ENCODE measurements at places on chromosomes 3 and 15. TPM values are rescaled to one million over a fixed set of nuclear protein-coding genes. Genes with fewer than 3 reads are reported as not detected.

THAP10 gene
- 5.4 TPM for polyA plus RNA-seq

CAMKV gene
- polyA plus RNA-seq, result 0.51 TPM

RARRES1 gene
- polyA plus RNA-seq, result 8.5 TPM

LTF gene
- not detected for polyA plus RNA-seq

FAIM gene
- 20.8 TPM for polyA plus RNA-seq

DNA sequence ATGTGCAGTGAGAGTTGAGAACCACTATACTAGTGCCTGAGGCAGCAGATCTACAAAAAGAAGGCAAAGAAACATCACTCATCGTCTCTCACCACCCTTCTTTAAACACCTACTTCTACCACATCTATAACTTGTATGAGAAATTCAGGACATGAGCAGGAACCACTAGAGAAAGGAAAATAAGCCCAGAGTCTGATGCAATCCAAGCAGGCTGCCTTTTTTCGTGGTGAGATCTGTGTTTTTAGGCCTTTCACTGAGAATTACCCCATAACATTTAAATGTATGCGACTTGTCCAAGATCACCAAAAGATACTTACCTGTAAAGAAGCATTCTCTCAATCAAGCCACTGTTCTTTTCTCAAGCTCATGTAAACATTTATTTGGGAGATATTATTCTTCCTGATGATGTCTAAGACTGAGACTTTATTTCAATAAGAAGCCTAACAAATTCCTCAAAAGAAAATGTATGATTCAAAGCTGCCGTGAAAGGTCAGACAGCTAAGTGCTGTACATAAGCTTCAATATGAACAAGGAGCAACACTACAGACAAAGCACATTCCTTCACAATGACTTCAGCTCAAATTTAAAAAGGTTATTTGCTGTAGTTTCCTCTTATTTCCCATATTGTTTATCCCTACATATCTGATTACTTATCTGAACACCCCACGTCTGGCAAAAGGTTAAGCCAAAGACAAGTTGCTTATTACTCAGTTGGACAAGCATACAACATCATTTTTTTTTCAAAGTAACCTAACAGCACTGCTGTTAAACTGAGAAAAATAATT, 16.5 kb downstream of the SPICE1 start:
- peak; percentile 62 for DNase-seq

DNA sequence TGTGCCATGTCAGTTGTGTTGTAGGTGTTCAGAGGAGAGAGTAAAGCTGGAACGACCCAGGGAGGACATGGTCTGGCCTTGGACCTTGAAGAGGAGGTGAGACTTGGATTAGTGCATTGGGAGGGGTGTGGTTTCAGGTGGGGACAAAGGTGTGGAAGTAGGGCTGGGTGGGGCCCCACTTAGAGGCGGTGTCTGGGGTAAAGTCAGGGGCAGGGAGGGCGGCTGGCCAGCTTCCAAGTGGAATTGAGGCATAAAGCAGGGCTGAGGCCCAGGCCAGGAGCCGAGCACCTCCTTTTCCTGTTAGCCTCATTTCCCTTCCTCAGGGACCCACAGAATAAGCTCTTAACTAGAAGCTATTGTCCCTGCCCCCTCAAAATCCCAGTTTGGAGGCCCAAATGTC, 36.2 kb upstream of the FLNB start:
- no peak for DNase-seq

- DNase-seq, result no peak
Measured at GRCh38 chr15:68787609-68788263, 33.0 kb downstream of the ANP32A start.

DNA sequence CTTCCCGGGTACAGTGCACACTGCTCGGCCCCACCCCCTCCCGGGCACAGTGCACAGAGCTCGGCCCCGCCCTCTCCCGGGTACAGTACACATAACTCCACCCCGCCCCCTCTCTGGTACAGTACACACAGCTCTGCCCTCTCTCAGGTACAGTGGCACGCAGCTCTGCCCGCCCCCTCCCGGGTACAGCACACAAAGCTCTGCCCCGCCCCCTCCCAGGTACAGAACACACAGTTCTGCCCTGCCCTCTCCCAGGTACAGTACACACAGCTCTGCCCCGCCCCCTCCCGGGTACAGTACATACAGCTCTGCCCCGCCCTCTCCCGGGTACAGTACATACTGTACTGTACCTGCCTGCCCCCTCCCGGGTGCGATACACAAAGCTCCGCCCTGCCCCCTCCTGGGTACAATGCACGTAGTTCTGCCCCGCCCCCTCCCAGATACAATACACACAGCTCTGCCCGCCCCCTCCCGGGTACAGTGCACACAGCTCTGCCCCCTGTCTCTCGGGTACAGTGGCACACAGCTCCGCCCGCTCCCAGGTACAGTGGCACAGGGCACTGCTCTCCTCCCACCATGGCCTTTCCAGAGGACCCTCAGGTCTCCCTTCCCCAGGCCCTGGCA, 16.4 kb upstream of the PRR20G start:
- peak; percentile 35 for DNase-seq

GRCh38 chr3:172444821-172445220, 3.4 kb downstream of the GHSR start:
- no peak for DNase-seq

GRCh38 chr3:12280357-12280806, 8.5 kb upstream of the PPARG start:
- no peak for DNase-seq

DNA sequence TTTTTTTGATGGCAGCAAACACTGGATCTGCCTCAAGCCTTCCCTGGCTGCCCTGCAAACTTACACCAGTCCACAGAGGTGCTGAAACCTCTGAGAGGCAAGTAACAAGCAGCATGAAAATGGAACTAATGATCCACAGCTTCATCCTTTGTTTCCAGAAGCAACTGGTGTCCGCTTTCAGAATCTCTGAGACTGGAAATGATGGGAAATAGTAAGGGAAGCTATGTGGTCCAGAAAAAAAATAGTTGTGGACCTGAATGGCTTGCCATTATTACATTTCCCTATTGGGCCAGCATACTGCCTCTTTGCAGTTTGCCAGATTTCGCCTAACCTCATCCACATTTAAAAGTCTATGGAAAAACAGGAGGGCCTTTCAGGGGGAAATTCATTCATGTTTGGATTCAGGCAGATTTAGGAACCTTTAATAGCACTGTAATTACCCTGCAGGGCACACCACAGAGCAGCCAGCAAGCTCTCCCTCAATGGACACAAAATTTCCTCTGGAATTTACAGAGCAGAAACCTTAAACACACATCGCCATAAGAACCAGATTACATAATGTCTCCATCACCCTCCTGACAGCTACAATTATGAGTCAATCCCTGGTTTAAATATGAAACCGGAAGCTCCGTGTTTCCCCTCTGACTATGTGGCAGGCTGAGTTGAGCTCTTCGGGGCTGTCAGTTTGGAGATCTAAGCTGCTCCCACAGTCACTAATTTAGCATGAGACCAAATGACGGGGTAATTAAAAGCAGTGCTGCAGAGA, 134.4 kb downstream of the TMCO5A start:
- DNase-seq, result peak; percentile 17

GRCh38 chr3:73766599-73767381, 142.0 kb upstream of the PDZRN3 start:
- DNase-seq, result no peak

DNA sequence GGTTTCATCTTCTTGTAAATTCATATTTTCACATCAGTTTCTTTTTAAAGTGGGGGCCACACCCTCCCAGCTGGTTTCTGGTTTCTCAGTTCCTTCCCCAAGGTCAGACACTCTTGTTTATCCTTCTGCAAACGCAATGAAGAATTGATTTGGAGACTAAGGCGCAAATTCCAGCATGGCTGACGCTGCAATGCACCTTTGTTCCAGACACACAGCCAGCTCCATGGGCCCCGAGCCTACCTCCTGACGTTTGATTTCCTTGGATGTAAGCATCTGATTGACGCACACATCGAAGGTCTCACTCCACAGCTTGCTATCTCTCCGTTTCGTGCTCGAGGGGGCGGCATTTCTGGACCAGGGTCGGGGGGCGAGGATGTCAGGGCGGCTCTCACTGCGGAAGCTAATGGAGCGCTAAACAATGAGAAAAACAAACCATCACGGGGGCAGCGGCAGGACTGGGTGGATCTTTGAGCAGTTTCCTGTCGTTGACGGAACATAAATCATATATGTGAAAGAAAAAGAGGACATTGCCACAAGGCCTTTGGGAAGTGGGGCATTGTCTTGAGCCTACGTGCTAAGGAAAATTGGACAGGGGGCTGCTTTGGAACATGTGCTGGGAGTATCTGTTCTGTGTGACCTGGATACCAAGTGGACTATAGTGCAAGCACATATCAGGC, 46.9 kb downstream of the ARHGEF3 start:
- no peak for DNase-seq

Measured in A549 (cell line).